ENCODE measurements at places on chromosomes 7 and 10.

- no peak overlapping the region for H3K4me3 ChIP-seq
- no peak for DNase-seq
- no peaks in the 10 kb centered on the region for H3K27me3 ChIP-seq
- no peak overlapping the region for H3K27ac ChIP-seq
Measured at GRCh38 chr10:35377050-35377728, 40.9 kb downstream of the CCNY start.

DNA sequence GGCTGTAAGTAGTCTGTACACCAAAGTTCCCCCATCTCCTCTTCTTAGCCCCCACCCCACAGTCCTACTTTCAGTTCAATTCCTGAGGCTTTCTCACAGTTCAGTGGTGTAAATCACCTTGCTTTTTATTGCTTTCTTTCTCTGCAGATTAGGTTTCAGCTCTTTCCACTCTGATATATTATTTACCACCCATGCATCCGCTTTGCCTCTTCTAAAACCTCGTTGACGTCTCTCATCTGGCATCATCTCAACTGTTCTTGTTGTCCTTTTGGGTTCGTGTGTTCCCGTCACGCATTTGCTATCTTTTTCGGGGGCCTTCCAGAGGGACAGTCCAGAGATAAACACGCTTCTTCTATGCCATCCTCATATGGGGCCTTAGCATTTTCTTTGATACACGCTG lies 597.9 kb upstream of the DPP6 start:
- H3K27ac ChIP-seq: no peak overlapping the region
- H3K27me3 ChIP-seq: no peaks in the 10 kb centered on the region
- H3K4me3 ChIP-seq: no peak overlapping the region
- no peaks in the 10 kb centered on the region for H3K4me1 ChIP-seq
- no peaks in the 10 kb centered on the region for H3K36me3 ChIP-seq

- H3K27me3 ChIP-seq: peaks cover 3% of the 10 kb centered on the region
- H3K36me3 ChIP-seq: no peaks in the 10 kb centered on the region
- peak; percentile 72 for DNase-seq
- no peaks in the 10 kb centered on the region for H3K4me1 ChIP-seq
Measured at GRCh38 chr7:122301858-122302760, 2.4 kb downstream of the FEZF1 start.

DNA sequence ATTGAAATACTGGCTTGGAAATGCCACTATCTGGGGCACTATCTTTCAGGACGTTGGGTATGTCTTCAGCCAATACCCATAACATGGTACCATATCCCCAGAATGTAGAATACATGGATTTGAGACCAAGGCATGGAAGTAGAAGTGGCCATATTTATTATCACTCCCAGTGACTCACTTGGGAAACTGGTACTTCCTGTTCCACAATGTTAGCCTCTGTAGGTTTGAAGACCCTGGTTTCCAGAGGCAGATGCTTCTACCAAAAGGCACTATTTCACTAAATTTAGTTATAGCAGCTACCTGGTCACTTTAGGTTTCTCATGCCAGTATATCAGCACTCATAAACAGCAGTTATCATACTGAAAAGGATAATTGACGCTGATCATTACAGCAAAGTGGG lies 184.2 kb downstream of the CCDC71L start:
- H3K4me1 ChIP-seq: no peaks in the 10 kb centered on the region
- no peaks in the 10 kb centered on the region for H3K36me3 ChIP-seq
- no peak for DNase-seq
- no peak overlapping the region for H3K27ac ChIP-seq
- H3K27me3 ChIP-seq: no peaks in the 10 kb centered on the region

DNA sequence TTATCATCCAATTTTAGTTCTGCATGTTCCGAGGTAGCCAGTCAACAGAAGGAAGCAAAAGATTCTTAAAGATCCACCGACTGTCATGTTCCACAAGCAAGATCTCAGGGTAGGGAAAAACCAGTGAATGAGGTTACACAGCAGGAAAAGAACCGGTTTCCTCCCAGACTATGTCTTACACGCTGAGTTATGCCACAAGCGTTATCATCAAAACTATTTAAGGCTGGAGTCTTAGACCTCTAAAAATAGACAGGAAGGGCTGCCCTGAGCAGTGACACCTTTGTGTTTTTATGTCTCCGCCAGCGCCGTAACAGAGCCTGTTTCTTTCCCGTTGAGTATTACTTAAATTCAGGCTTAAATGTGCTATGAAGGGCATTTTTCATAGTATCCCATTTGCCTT lies 48.3 kb downstream of the PROSER2 start:
- DNase-seq: no peak
- H3K27me3 ChIP-seq: no peaks in the 10 kb centered on the region
- H3K4me3 ChIP-seq: no peak overlapping the region
- H3K36me3 ChIP-seq: no peaks in the 10 kb centered on the region
- H3K4me1 ChIP-seq: no peaks in the 10 kb centered on the region

DNA sequence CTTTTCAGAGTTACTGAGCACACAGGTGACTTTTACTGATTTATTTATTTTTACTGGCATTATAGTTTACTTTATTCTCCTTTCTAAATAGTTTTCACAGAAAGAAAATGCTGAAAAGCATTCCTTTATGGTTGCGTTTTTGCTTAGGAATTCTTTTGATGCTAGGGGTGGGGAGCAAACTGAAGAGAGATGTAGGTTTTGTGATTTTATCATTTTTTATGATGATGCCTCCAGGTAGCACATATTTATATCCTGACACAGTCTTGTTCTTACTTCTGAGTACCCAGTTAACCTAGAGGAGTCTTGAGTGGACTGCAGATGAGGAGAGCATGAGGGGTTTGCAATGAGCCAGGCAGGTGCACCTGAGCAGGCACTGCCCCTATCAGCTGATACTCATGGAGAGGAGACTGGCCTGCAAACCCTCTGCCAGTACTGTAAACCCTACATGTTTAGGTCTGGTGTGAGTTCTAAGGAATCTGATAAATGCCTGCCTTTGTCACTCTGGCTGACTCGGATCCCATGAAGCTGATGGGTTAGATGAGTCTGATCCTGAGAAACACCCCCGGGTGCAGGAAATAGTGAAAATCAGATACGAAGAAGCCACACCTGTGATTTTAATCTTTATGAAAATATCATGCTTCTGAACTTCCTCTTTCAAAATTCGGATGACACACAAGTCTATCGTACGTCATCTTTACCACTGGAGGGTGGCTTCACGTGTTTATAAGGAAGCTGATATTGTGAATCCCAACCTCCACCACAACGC lies 302.9 kb downstream of the WDR37 start:
- DNase-seq: no peak
- H3K27ac ChIP-seq: no peak overlapping the region
- H3K4me3 ChIP-seq: no peak overlapping the region
- no peaks in the 10 kb centered on the region for H3K27me3 ChIP-seq

DNA sequence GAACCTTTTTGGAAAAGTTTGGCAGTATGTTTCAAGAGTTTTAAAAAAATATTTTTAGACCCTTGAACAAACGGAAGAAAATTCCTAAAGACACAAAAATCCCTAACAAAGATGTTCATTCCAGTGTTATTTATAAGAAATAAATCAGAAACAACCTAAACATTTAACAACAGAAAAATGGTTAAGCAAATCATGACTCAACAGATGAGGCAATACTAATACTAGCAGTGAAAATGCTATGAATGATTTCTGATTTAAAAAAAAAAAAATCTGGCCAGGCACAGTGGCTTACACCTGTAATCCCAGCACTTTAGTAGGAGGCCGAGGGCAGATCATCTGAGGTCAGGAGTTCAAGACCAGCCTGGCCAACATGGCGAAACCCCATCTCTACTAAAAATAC lies 61.0 kb downstream of the ARHGAP12 start:
- H3K27me3 ChIP-seq: no peaks in the 10 kb centered on the region
- no peak overlapping the region for H3K27ac ChIP-seq
- no peak overlapping the region for H3K4me3 ChIP-seq
- no peaks in the 10 kb centered on the region for H3K4me1 ChIP-seq
- H3K36me3 ChIP-seq: no peaks in the 10 kb centered on the region

- no peaks in the 10 kb centered on the region for H3K36me3 ChIP-seq
- H3K27me3 ChIP-seq: no peaks in the 10 kb centered on the region
- peaks cover 2% of the 10 kb centered on the region for H3K4me1 ChIP-seq
- no peak for DNase-seq
- no peak overlapping the region for H3K4me3 ChIP-seq
Measured at GRCh38 chr7:155729847-155730246, 82.4 kb downstream of the SHH start.

- H3K27ac ChIP-seq: no peak overlapping the region
- peak; percentile 32 for DNase-seq
- no peaks in the 10 kb centered on the region for H3K27me3 ChIP-seq
- no peaks in the 10 kb centered on the region for H3K36me3 ChIP-seq
- H3K4me1 ChIP-seq: no peaks in the 10 kb centered on the region
- no peak overlapping the region for H3K4me3 ChIP-seq
Measured at GRCh38 chr10:79336739-79337138, 10.5 kb upstream of the PPIF start.

DNA sequence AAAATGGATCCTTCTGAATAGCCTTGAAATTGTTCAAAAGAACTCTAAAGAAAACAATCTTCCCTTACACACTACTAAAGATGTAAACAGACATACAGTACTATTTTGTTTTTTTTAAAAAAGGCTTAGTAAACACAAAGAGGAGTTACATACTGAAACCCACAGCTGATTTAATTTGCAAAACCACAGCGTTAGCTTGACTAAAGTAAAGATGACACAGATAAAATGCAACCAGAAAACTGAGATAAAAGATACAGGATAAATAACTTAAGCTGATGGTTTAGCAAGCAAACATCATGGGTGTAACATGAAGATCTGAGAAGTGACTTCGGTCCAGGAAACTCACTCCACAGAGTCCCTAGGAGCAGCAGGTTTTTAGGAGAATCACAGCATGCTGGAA lies 21.8 kb downstream of the PRKCQ start:
- H3K4me3 ChIP-seq: no peak overlapping the region
- no peaks in the 10 kb centered on the region for H3K36me3 ChIP-seq
- no peak overlapping the region for H3K27ac ChIP-seq
- DNase-seq: no peak

- H3K4me1 ChIP-seq: no peaks in the 10 kb centered on the region
- H3K27ac ChIP-seq: no peak overlapping the region
- peak; percentile 52 for DNase-seq
- H3K27me3 ChIP-seq: no peaks in the 10 kb centered on the region
Measured at GRCh38 chr10:80509403-80510161, 28.1 kb upstream of the SH2D4B start.

- no peaks in the 10 kb centered on the region for H3K4me1 ChIP-seq
- no peak for DNase-seq
- no peak overlapping the region for H3K27ac ChIP-seq
- H3K4me3 ChIP-seq: no peak overlapping the region
- H3K36me3 ChIP-seq: no peaks in the 10 kb centered on the region
- peaks cover 1% of the 10 kb centered on the region for H3K27me3 ChIP-seq
Measured at GRCh38 chr7:91168871-91169829, 95.1 kb upstream of the FZD1 start.

DNA sequence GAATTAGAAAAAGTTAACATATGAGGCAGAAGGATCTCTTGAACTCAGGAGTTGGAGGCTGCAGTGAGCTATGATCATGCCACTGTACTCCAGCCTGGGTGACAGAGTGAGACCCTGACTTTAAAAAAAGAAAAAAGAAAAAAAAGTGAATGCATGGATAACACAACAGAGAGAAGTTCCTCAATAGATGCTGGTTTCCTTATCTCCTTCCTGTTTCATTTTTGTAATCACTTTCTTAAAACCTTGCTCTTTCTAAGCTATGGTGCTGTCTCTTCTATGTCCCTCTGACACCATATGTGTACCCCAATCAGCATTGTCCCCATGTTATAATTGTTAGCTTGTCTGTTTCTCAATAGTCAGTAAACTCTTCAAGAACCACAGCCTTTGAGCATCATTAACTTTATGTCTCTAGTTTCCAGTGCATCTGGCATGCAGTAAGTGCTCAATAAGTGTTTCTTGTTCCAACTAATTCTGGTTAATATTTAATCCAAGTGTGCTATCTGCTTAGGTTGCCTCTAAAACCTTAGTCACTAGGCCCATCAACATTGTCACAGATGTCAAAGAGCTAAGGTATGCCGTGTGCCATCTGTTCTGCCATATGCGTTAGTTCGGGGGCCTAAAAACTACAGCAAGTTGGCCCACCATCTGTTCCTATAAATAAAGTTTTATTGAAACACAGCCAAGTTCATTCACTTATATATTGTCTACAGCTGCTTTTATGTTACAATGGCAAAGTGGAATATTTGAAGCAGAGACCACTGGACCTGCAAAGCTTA lies 36.2 kb downstream of the MPP7 start:
- no peaks in the 10 kb centered on the region for H3K36me3 ChIP-seq
- H3K4me3 ChIP-seq: no peak overlapping the region
- H3K27me3 ChIP-seq: no peaks in the 10 kb centered on the region
- H3K27ac ChIP-seq: no peak overlapping the region

GRCh38 chr10:79022565-79023230 lies 46.1 kb upstream of the ZMIZ1 start:
- no peak overlapping the region for H3K4me3 ChIP-seq
- no peak overlapping the region for H3K27ac ChIP-seq
- H3K36me3 ChIP-seq: no peaks in the 10 kb centered on the region
- H3K4me1 ChIP-seq: no peaks in the 10 kb centered on the region

- no peak for DNase-seq
- H3K4me3 ChIP-seq: no peak overlapping the region
- H3K27ac ChIP-seq: peak overlapping the region; percentile 100
- H3K4me1 ChIP-seq: peaks cover 16% of the 10 kb centered on the region
Measured at GRCh38 chr7:100547872-100548271, 8.9 kb downstream of the AGFG2 start.

- no peaks in the 10 kb centered on the region for H3K27me3 ChIP-seq
- no peak for DNase-seq
- peak overlapping the region; percentile 54 for H3K4me3 ChIP-seq
- no peaks in the 10 kb centered on the region for H3K4me1 ChIP-seq
Measured at GRCh38 chr10:95657250-95657649, 739 bp upstream of the ALDH18A1 start.

GRCh38 chr7:100007887-100008286 lies 7.5 kb upstream of the ZKSCAN1 start:
- H3K36me3 ChIP-seq: no peaks in the 10 kb centered on the region
- H3K27ac ChIP-seq: no peak overlapping the region
- no peaks in the 10 kb centered on the region for H3K27me3 ChIP-seq
- no peaks in the 10 kb centered on the region for H3K4me1 ChIP-seq

DNA sequence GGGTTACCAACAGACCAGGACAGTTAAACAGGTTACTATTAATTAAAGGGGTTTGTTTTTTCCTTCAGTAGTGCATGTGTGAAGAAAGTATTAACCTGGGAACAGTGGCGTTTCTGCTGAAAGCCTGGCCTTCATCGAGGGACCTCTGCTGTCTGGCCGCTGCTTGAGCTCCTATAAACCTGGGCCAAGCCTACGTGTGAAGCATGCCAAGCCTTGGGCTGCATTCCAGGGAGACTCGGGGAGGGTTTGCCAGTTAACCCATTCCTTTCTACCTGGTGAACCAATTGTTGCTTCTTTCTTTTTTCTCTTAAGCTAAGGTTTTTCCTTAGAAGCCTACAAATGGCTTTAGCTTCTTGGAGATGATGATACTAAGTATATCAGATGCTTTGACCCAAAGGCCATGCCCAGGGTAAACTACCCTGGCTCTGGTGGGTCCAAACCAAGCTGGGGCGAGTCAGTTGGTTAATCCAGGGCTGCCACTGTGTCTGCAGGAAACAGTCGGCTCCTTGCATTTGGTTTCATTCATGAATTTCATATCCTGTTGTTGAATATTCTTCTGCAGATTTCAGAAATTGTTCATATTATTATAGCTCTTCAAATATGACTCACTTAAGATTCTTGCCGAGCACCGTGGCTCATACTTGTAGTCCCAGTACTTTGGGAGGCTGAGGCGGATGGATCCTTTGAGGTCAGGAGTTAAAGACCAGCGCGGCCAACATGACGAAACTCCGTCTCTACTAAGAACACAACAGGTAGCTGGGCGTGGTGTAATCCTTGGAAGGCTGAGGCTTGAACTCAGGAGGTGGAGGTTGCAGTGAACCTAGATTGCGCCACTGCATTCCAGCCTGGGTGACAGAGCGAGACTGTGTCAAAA lies 23.8 kb downstream of the PFKP start:
- no peak overlapping the region for H3K4me3 ChIP-seq
- peak overlapping the region; percentile 19 for H3K27ac ChIP-seq
- H3K36me3 ChIP-seq: no peaks in the 10 kb centered on the region
- no peak for DNase-seq
- H3K27me3 ChIP-seq: no peaks in the 10 kb centered on the region

Data from aorta (tissue), 5 donors.